ENCODE measurements at places on chromosomes 16 and 17.

DNA sequence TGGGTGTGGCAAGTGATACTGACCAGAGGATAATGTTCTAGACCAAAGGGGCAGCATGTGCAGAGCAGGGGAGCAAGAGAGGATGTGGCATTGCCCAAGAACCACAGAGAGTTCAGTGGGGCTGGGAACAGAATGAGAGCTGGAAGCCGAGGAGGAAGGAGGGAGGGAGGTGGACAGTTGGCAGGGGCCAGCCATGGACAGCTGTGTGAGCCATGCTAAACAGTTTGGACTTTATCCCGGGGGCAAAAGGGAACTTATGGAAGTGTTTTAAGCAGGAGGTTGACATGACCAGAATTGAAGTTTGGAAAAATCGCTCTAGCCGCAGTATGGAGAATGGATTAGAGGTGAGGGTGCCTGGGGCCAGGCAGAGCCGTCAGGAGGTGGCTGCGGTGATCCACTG lies 29.4 kb upstream of the TMEM132E start:
- no peak for DNase-seq

GRCh38 chr17:13078591-13079385 lies 61.0 kb upstream of the ELAC2 start:
- DNase-seq = no peak

DNA sequence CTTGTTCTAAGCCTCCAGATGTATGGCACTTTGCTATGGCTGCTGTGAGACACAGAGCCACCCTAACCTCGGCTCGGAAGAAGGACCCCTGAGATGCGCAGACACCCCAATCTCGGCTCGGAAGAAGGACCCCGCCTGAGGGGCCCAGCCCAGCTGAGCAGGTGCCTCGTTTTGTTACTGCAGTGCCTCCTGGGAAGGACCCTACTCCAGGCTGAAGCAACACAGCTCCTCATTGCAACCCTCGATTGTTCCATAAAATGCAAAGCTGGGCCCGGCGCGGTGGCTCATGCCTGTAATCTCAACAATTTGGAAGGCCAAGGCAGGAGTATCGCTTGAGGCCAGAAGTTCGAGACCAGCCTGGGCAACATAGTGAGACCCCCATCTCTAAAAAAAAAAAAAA lies 61.3 kb downstream of the C16orf95 start:
- no peak for DNase-seq

GRCh38 chr16:68216240-68216639 lies 19.7 kb downstream of the ESRP2 start:
- no peak for DNase-seq

DNA sequence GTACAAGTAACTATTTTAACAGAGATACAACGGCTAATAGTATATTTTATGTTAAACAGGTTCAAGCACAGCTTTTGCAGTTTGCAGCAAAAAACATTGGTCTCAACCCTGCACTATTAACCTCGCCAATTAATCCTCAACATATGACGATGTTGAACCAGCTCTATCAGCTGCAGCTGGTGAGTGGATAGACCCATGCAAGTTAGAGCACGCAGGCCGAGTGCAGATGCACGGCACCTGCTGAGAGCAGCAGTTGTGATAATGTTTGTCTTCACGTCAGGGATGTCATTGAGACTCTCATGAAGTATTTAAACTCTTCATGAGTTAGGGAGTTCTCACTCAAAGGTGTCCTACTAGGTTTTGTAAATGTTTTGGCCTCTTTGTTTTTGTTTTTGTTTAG lies 45.6 kb downstream of the TMC6 start:
- DNase-seq = no peak

- no peak for DNase-seq
These were observed 221.8 kb upstream of the CDH5 start for GRCh38 chr16:66144641-66145040.

DNA sequence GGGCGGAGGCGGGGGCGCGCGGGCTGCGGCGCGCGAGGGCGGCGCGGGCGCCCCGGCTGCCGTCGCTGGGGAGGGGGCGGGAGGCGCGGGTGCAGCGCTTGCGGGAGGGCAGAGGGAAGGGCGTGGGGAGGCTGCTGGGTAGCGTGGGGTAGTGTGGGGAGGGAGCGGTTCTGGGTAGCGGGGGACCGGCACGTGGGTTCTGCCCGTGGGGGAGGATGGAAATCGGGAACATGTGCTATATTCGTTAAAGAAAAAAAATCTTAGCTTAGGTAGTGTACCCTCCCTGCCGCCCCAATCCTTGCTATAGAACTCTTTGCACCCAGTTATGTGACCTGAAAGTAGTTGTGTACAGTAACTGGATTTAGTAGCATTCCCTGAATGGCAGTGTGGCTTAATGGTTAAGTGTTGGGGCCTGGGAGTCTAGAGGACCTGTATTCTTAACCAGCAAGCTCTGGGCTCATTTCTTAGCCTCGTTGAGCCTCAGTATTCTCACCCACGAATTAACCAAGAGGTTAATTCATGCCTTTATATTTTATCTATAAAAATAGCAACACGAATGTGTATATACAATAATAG lies 646 bp downstream of the RABEP1 start:
- no peak for DNase-seq

DNA sequence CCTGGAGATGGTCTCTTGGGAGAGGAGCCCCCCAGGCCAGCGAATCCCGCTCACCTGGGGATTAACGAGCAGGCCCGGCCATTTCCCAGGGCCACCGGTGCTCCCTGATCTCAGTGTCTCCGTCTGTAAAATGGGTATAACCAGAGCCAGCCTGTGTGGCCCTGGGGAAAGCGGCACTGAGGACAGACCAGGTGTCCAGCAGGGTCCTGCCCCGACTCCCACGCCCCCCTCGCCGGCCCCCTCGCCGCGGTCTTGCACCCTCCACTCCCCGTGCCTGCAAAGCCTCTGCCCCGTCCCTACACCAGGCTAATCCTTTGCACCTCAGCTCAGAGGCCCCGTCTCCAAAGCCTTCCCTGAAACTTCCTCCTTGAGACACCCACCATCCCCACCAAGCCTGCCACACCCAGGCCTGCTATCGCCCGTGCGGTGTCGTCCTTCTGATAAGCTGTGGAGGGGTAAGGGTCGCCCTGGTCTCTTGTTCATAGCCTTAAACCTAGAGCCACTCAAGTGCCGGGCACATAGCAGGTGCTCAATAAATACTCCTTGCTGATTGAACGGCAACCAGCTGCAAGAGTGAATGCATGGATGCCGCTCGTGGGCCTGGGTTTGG lies 259.1 kb downstream of the C16orf95 start:
- DNase-seq = no peak

GRCh38 chr16:9922441-9922840 lies 259.8 kb downstream of the GRIN2A start:
- DNase-seq = no peak

GRCh38 chr16:23408823-23409298 lies 44.1 kb downstream of the COG7 start:
- DNase-seq = no peak

DNA sequence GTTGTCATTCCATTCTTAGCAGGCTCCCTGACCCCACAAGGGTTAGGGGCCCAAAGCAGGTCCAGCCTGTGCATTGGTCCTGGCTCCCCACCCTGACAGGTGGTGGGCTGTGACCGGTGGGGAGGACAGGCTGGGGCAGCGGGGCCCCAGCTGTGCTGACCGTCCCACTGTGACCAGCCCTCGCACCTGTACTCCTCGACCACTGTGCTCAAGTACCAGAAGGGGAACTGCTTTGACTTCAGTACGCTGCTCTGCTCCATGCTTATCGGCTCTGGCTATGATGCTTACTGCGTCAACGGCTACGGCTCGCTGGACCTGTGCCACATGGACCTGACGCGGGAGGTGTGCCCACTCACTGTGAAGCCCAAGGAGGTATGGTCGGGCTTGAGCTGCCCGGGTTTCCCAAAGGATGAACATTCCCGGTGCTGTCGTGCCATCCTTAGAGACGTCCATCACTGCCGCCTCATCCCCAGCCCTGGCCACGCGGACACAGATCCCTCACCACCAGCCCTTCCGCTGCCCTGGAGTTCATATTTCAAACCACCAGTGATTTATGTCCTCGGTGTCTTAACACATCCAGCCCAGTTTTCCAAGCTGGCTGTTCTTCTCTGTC lies 7.3 kb downstream of the DRC7 start:
- no peak for DNase-seq

DNA sequence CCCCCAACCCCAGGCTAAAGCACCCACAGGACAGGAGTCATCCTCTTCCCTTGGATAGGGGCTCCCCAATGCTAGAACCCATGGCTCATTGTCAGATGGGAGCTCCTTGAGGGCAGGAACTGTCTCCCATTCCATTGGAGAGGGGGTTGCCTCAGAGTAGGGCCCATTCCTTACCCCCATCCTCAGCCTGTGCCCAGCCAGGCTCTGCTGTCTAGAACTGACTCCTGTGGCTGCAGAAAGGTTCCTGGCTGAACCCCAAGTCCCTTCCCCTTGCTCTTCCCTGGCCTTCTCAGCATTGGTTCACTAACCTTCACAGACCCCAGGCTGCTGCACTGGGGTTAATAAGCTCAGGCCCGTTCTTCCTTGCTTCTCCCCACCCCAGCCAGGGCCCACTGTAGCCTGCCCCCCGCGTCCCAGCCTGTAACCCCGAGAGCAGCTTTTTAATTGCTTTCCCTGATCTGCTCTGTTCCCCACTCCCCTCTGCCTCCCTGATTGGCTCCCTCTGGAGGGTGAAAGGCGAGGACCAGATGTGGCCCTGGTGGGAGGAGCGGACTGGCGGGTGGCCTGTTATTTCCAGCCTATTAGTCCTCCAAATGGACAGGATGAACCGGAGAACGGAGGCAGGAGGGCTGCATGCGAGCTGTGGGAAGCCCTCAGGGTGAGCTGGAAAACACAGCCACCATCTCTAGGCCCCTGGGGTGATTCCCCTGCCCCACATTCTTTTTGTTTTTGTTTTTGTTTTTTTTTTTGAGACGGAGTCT lies 6.0 kb upstream of the GFAP start:
- no peak for DNase-seq

GRCh38 chr16:20948444-20948843 lies 47.9 kb downstream of the LYRM1 start:
- DNase-seq = no peak

- peak; percentile 46 for DNase-seq
These were observed 558 bp downstream of the B3GNT9 start for GRCh38 chr16:67150047-67150832.

DNA sequence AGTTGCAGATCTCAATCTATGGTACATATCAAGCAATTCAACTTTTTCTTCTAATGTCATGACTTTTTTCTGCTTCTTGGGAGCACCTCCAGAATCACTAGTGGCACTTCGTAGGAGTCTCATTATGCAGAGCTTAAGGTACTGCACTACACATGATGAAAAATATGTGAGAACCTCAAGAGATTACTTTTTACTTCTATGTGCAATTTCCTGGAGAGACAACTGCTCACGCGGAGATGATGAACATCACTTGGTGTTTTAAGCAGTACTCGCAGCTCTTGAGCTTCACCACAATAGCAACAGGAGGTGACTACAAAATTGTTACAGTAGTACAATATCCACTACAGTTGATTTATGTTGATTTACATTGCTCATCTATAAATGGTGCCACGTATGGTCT lies 79.7 kb downstream of the MRTFB start:
- DNase-seq = no peak

DNA sequence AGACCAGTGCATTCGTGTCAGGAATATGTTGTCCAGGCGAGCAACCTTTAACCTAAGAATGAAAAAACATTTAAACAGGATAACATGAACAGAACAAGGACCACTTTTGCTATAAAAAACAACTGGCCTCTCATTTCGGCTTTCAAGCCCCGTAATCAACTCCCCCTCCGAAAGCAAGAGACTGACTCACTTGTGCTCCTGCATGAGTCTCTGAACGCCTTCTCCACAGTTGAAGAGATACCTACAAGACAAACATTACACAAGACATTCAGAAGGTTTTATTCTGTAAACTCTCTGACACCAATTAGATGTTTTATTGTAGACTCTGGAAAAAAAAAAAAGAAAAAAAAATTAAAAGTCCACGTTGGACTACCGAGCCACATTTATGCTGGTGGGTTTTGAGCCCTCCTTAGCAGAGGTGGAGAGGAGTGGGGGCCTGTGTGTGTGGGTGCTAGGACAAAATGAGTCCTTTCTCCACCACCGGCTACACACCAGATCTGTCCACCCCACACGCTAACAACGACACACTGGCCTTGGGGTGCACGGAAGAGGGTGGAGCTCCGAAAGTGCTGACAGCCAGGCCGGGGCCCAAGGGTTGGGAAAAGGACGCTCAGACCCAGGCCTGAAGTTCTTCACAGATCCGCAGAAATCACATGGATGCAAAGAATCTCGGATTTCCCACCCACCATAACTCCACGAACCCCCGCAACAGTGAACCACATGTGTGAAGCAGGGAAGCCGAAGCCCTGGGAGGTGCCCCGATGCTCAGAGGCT lies 759 bp downstream of the ELAC2 start:
- no peak for DNase-seq

GRCh38 chr17:35586569-35587073 lies 501 bp upstream of the AP2B1 start:
- no peak for DNase-seq

- no peak for DNase-seq
These were observed 1.0 kb upstream of the SIRT7 start for GRCh38 chr17:81918832-81919545.

DNA sequence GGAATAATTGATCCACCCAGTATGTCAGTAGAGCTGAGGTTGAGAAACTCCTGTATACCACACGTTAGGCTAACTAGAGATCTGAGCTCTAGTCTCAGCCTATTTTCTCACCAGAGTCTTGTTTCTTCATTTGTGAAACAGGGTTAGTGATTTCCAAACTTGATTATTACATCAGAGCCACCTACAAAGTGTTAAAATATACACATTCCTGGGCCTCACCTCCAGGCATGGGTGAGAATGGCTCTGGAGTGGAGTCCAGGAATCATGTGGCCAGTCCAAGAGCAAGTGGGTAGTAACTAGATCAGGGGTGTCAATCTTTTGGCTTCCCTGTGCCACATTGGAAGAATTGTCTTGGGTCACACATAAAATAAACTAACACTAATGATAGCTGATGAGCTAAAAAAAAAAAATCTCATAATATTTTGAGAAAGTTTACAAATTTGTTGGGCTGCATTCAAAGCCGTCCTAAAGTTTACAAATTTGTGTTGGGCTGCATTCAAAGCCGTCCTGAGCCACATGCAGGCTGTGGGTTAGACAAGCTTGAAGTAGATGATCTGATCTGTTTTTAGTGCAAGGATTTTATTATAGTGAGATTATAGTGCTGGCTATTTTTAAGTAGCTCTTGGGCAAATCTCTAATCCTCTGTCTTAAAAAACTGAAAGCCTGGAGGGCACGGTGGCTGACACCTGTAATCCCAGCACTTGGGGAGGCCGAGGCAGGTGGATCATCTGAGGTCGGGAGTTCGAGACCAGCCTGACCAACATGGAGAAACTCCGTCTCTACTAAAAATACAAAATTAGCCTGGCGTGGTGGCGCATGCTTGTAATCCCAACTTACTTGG lies 20.4 kb downstream of the PRCD start:
- DNase-seq = no peak
